ENCODE measurements at places on chromosomes 16 and 17.

- DNase-seq, result peak; percentile 44
Measured at GRCh38 chr16:66926961-66927436, 1.7 kb upstream of the RRAD start.

GRCh38 chr16:58099097-58099955 lies 29.9 kb downstream of the CFAP20 start:
- no peak for DNase-seq

GRCh38 chr17:77140878-77141767 lies at the start of gene SEC14L1:
Gene SEC14L1 (plus strand): TSS chr17:77140969. CDS start chr17:77143597, 2,628 bp downstream.
- DNase-seq, result peak; percentile 18

- no peak for DNase-seq
Measured at GRCh38 chr17:76266244-76266938, 1.2 kb downstream of the UBALD2 start.

- DNase-seq, result no peak
Measured at GRCh38 chr17:65794572-65794971, 233.1 kb upstream of the AXIN2 start.

DNA sequence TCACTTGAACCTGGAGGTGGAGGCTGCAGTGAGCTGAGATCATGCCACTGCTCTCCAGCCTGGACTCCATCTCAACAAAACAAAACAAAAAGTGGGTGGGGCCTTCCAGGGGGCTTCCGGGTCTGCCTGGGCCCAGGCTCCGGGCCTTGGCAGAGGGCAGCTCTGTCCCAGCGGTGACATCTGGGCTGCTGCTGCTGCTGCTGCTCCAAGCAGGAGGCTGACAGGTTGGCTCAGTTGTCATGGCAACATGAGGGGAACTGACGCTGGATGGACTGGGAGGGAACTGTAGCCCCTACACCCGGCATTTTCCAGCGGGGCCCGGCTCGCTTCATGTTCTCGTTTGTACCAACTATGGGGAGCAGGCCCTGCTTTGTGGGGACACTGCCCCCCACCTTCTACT lies 4.0 kb downstream of the BAIAP3 start:
- no peak for DNase-seq

- no peak for DNase-seq
Measured at GRCh38 chr16:54077050-54077821, 209.4 kb downstream of the IRX3 start.

DNA sequence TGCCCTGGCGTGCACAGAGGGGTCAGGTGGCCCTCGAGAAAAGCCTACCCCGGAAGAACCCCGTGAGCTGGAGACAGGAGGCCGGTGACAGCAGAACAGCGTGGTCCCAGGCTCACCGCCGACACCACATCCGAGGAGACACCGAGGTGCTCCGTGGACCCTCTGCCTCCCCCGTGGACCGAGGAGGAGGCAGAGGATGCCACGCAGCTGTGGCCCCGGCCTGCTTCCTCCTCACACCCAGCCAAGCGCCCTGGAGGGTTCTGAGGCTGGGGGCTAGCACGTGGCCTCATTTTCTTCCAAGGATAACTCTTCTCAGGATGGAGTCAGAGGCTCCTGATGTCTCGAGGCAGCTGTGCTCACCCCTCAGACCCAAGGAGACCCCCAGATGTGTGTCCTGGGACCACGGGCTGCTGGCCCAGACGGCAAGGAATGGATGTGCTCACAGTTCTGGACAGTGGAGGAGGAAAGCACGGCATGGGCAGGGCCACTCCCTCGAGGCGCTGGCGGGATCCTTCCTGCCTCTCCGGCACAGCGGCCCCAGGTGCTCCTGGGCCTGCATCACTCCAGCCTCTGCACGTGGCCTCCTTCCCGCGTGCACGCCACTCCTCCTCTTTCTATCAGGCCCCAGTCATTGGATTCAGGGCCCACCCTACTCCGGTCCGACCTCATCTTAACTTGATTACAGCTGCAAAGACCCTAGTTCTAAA lies 4.4 kb upstream of the PVALEF start:
- no peak for DNase-seq

- DNase-seq, result peak; percentile 63
Measured at GRCh38 chr16:57803134-57803990, 1.1 kb upstream of the KIFC3 start.
